ENCODE measurements at places on chromosomes 6 and 20.

GRCh38 chr20:22509843-22510147 lies 74.6 kb downstream of the FOXA2 start:
- DNase-seq: no peak

GRCh38 chr6:166958926-166959861 lies 2.8 kb upstream of the RNASET2 start:
- DNase-seq: peak; percentile 85

DNA sequence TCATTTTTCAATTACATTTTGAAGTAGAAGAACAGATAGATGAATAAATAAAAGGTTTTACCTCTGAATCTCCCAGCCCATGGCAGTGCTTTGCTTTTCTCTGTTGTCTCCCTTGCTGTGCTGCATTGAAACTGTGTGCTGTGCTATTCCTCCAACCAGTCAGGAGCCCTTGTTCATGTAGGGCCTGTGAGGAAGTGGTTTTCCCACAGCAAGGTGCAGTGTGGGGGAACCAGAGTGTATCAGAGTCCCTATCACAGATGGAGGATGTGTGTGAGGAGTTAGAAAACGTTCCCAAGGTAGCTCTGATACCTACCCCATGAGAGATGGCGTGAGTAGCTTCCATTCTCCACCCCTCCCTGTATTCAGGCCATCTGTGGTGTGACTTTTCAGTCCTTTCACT lies 72.8 kb upstream of the RALGAPA2 start:
- no peak for DNase-seq

- peak; percentile 89 for DNase-seq
Observed at GRCh38 chr6:139373154-139373927, 1.1 kb downstream of the CITED2 start.

DNA sequence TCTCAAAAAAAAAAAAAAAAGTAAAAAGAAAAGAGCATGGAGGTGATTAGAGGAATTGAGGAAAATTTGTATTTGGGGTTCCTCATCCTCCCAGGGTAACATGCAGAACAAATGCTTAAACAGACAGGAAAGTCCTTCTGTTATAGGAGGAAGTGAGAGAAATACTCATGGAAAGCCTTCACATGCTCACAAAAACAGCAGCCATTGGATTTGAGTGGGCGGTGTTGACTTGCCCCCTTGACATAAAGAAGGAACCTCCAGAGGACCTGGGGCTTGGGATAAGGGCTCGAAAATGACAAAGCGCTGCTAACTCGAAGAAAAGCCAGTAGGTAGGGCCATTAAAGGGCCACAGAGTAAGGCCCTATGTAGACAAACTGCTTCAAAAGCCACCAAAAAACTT lies 17.5 kb upstream of the SAMHD1 start:
- DNase-seq: no peak

DNA sequence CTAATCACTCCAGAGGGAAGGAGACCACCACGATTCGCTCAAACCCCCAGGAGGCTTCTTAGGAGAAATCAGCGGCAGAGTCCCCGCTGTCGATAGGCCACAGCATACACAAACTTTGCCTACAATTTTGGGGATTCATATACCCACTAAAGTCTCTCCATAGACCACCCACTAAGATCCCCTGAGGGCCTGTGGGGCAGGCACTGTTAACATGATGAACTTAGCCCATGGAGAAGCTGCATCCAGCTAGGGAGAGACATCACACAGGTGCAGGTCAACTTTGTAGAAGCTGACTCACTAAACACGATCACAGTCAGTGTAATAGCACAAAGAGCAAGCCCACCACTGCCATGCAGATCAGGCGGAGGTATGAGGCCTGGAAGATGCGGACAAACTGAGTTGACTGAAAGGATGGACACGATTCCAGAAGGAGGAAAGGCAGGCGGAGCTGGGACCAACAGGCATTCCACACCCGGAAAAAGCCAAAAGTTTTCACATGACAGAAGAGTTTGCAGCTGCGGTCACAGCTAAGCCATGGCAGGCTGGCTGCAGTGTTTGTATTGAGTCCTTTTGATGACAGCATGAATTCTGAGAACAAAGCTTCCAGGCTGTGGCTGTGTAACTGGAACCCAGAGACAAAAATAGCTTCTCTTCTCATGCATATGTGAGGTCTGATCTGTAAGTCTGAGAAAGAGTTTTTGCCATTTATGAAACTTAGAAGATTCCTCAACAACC lies 75.7 kb upstream of the QKI start:
- DNase-seq: no peak

GRCh38 chr6:136007345-136007744 lies 155.8 kb downstream of the PDE7B start:
- no peak for DNase-seq

- DNase-seq: no peak
Observed at GRCh38 chr6:159620947-159621346, 72.1 kb downstream of the SOD2 start.

- DNase-seq: no peak
Observed at GRCh38 chr20:55269913-55270312, 735.4 kb downstream of the CBLN4 start.

DNA sequence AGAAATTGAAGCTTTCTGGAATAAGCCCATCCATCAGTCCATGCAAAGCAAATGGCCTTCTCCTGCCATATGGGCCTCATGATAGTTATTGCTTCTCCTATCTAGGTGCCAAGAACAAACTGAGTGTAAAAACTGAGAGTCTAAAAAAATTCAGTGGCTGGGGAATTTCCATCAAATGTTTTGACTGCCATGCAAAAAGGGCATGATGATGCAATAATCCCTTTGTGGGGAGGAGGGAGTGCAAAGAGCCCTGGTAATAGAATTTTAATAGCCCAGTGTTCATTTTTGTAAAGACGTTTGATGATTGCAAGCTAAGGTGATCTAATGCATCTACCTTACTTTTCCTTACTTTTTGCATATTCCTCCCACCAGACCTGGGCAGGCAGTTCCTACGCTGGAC lies 683.7 kb downstream of the EPM2A start:
- DNase-seq: no peak

- DNase-seq: no peak
Observed at GRCh38 chr20:48667481-48667880, 160.3 kb downstream of the PREX1 start.

GRCh38 chr6:17905611-17906592 lies 81.5 kb downstream of the KIF13A start:
- DNase-seq: no peak

DNA sequence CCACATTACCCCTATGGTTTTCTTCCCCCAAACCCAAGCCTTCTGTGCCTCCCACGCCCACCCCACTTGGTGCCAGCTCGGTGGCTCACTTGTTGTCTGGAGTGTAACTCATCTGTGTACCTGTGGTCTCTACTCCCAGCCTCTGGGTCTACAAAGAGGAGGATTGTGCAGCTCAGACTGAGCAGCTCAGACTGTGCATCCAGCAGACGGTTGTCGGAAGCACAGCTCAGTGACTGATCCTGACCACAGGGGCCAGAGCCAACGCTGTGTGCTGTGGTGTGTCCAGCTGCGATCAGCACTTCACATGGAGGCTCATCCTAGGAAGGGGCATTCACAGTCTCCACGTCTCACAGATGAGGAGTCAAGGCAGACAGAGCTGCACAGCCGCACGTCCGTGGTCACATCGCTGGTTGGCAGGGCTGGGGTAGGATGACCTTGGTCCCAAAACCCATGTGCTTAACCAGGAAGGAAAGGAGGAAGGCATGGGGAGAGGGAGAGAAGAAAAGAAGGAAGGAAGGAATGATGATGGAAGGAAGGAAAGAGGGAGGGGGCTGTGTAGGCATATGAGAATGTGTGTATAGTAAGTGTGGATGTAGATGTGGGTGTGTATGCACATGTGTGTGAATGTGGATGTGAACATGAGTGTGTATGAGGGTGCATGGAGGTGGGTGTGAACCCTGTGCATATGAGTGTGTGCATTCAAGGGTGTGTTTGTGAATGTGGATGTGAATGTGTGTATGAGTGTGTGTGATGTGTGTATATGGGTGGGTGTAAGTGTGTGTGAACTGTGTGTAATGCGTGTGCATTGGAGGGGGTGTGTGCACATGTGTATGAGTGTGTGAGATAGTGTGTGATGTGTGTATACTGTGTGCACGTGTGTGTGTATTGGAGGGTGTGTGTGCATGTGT lies 28.2 kb upstream of the STX16 start:
- no peak for DNase-seq

DNA sequence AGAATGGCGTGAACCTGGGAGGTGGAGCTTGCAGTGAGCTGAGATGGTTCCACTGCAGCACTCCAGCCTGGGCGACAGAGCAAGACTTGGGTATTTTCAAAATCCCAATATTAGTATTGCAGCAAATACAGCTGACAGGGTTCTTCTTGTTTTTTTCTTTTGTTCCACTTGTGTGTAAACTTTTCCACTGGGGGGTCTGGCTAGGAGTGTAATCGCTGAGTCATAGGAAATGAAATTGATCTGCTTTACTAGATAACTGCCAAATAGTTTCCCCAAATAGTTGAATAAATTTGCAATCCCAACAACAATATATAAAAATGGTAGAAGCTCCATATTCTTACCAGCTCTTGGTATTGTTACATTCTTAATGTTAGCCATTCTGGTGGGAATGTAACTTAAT lies 526.0 kb upstream of the SOX4 start:
- DNase-seq: no peak

GRCh38 chr20:31684153-31685015 lies 38.3 kb downstream of the BCL2L1 start:
- DNase-seq: peak; percentile 75

DNA sequence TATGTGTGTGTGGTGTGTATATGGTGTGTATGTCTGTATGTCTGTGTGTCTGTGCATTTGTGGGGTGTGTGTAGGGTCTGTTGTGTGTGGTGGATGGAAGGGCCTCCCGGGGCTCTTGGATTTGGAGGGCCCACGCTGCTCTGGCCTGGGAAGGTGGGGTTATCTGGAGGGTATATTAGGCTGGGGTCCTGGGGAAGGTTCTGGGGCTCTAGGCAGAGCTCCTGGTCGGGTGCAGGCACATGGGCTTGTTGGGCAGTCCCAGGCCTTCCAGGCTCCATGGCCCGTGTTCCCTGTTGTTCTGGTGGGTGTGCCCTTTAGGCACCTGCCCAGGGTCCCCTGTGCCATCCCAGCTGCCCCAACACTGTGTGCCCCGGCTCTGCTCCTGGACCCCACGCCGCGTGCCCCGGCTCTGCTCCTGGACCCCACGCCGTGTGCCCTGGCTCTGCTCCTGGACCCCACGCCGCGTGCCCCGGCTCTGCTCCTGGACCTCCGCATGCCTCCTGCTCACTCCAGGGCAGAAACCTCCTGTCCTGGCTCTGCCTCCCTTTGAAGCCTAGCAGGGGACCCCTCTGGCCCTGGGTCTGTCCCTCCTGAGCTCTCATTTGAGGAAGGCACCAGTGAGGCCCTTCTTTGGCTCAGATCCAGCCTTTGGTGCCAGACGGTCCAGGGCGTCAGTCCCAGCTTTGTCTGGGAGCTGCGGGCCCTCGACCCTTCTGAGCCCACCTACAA lies 10.2 kb upstream of the MYT1 start:
- no peak for DNase-seq

DNA sequence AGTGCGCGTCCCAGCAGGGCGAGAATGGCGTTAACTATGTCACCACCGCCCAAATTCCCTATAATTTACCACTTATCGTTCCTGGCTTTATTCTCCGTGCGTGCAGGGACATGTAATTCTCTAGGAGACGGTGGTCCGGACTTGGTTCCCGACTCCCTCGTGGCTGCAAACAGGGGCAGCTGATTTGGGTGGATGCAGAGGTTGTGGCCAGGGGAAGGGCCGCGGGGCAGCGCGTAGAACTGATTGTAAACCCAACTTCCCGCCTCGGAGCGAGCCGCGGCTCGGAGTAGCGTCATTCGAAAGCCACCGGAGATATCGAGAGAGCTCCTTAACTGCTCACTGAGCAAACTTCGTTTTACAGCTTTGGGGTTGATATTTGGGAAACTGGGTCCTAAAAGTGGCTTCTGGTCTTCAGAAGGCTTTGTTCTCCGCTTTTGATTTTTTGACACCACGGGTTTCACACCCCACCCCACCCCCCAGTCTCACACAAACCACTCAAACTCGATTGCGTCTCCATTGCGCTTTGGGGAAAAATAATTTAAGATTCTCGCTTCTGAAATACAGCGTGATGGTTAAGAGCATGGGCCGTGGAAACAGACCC lies 17.5 kb upstream of the ZSCAN9 start:
- peak; percentile 52 for DNase-seq

- DNase-seq: no peak
Observed at GRCh38 chr20:3032624-3033023, 10.8 kb upstream of the GNRH2 start.

GRCh38 chr6:157092736-157093135 lies 230.6 kb downstream of the TMEM242 start:
- no peak for DNase-seq

DNA sequence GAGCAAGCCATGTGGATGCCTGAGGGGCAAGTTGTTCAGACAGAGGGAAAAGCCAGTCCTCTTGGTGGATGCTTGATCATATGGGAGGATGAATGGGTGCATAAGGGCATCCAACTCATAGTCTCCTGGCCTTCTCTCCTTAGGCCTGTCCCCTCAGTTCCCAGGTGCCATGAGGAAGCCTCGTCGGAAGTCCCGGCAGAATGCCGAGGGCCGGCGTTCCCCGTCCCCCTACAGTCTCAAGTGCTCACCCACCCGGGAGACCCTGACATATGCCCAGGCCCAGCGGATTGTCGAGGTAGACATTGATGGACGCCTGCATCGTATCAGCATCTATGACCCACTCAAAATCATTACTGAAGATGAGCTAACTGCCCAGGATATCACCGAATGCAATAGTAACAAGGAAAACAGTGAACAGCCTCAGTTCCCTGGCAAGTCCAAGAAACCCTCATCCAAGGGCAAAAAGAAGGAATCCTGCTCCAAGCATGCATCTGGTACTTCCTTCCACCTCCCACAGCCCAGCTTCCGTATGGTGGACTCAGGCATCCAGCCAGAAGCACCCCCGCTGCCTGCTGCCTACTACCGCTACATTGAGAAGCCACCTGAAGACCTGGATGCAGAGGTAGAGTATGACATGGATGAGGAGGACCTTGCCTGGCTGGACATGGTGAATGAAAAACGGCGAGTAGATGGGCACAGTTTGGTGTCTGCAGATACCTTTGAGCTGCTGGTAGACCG lies 3.8 kb downstream of the BRPF3 start:
- DNase-seq: no peak

GRCh38 chr20:63826753-63827152 lies 4.3 kb downstream of the ZBTB46 start:
- DNase-seq: no peak

- peak; percentile 43 for DNase-seq
Observed at GRCh38 chr6:27966044-27966443, 9.0 kb downstream of the OR2B6 start.

DNA sequence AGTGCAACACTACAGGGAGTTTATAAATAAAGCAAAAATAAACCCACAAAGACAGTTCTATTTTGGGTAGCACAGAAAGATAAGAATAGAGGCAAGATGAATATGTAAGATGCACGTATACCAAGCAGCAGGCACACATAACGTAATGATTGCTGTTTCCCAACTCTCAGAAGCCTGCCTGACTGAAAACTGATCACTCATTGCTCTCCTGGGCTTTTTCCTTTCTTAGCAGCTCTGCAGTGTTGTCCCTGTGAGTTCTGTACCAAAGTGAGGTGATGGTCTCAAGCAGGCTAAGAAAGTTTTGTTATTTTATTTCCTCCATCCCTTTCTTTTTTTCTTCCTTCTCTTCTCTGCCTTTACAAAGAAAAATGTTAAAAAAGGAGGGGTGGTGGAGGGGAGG lies 522.0 kb upstream of the MAN1A1 start:
- DNase-seq: no peak
